ENCODE measurements at places on chromosomes 5 and 9.

DNA sequence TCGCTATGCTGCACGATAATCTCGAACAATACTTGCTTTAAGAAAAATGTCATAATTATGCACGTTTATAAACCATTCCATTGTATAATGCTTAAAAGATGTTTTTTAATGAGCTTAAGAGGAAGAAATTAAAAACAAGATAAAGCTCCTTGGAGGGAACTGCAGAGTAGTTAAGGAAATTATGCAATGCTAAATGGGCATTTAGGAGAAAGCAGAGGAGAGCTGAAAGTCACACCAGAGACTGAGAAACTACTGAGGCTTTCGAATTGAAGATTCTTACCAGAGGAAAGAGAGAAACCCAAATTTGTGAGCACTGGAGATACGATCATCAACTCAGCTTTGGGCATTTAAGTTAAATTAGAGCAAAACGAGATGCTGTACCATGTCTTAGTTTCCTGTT, 119.4 kb downstream of the CDH10 start:
- no peak for DNase-seq

- no peak for DNase-seq
These were observed 5.3 kb upstream of the PLPP1 start for GRCh38 chr5:55540024-55540423.

- no peak for DNase-seq
These were observed 9.6 kb downstream of the TLE4 start for GRCh38 chr9:79581388-79581787.

- DNase-seq: peak; percentile 8
These were observed 139.0 kb downstream of the FOCAD start for GRCh38 chr9:20823051-20823450.

- no peak for DNase-seq
These were observed 7.4 kb downstream of the SLC12A7 start for GRCh38 chr5:1104327-1105006.

Data from AG08395 (cell line).